EL (cell line): ENCODE measurements at places on chromosomes 2 and 18.

DNA sequence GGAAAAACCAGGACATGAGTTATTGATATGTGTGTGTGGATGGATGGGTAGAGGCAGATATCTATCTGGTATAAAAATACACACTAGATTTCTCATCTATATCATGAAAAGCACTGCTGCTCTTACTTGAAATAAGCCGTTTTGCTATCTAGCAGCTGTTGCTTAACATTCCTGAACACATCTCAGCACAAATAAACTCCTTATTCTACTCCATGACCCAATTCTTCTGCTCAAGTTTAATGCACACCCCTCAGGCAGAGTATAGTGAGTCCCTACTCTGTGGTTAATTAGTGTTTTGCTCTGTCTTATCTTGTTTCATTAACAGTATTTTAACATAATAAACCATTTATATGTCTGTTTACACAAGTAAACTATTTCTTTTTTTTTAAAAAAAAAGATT, 134.2 kb downstream of the CBLN2 start:
- no peak for DNase-seq

- peak; percentile 50 for DNase-seq
Observed at GRCh38 chr2:160918906-160919503, 241.2 kb upstream of the TANK start.

GRCh38 chr2:136664713-136665405, 100.5 kb upstream of the THSD7B start:
- no peak for DNase-seq

DNA sequence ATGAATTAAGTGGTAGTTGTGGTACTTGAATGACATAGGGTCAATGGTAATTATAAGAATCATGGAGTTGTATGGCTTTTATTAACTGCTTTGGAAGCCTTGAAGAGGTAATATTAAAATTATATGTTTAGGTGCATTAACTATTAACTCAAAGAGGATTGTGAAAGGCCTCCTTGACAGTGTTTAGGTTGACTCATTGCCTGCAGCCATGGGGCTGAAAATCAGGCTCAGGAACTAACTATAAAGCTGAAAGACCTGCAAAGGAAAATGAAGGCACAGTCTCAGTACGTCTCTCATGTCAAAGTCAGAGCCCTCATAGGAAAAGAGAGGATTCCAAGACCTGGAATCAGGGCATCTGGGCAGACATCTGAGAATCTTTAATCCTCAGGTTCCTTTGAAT, 31.0 kb downstream of the CACNB4 start:
- no peak for DNase-seq

- DNase-seq = no peak
Observed at GRCh38 chr2:17863539-17863938, 14.9 kb upstream of the KCNS3 start.

DNA sequence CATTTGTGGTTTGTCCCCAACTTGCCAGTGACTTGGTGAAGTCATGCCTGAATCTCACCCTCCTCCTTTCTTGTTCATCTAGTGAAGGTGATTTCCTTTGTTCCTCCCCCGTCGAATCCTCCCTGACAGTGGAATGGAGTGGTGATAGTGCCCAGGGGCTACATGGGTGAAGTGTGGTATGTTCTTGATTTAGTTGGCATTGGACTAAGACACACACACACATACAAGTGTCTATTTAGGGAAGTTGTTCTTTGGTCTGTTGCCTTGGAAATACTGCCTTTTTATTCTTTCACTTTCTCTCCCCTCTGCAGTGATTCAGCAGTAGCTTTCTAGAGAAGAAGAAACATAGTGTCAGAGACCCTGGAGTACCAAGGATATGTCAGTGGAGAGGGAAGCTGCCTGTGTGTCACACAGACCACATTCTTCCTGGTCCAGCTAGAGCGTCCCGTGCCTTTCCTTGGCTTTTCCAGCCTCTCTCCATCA, 10.9 kb downstream of the INPP4A start:
- peak; percentile 26 for DNase-seq
